ENCODE measurements at places on chromosomes 7 and 10.

GRCh38 chr10:77070346-77070745 lies 567.3 kb downstream of the KCNMA1 start:
- no peak for DNase-seq

DNA sequence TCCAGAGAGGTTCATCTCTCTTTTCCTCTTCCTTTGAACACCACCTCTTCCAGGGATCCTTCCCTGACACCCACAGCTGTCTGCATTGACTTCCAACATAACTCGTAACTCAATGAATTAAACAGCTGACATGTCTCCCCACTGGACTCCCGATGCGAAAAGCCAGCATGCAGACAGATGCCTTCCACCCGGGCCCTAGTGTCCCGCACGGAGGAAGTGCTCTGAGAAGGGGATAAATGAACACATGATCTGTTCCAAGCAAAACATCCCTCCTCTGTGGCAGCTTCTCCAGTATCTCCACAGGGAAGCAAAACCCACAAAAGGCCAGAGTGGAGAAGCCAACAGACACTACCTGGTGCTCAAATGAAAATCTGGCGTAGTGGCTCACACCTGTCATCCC lies 28.3 kb downstream of the OGDHL start:
- peak; percentile 56 for DNase-seq

DNA sequence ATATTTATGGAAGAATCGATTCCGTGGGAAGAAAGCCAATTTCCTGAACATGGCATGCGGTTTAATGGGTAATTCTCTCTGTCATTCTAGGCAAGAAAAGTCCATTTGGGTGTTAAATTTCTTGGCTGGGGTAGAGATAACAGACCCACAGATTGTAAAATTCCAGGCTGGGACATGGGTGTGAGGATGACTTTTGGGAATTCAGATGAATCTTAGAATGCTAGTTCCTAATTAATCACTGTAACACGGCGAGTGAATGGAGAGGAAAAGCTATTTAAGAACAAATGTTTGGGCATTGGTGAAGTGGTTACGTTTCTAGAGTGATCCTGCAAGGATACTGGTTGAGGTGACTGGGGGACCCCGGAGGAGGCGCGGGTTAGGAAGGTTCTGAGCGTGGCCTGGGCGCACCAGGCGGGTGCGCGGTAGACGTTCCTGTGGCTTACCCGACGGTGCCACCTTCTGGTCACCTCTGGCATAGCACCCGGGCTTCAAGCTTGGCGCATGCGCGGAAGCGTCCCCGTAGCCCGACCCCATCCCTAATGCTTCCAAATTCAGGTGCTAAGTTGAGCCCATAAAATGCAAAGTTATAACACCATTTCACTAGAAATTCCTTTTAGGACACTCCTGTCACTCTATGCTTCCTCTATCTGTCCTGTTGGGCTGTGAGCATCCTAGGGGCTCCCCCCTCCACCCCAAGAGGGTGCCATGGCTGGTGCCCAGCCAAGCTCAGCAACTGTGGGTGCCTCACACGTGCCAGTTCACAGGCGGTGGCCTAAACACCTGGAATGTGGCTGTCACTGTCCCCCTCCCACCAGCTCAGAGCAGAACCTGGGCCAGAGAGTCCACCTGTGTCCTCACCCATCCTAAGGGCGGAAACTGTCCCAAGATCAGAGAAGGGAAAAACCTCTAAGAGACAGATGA lies 104.4 kb downstream of the PTPRE start:
- peak; percentile 84 for DNase-seq

- DNase-seq = no peak
Observed at GRCh38 chr10:117656385-117657367, 114.1 kb downstream of the EMX2 start.

DNA sequence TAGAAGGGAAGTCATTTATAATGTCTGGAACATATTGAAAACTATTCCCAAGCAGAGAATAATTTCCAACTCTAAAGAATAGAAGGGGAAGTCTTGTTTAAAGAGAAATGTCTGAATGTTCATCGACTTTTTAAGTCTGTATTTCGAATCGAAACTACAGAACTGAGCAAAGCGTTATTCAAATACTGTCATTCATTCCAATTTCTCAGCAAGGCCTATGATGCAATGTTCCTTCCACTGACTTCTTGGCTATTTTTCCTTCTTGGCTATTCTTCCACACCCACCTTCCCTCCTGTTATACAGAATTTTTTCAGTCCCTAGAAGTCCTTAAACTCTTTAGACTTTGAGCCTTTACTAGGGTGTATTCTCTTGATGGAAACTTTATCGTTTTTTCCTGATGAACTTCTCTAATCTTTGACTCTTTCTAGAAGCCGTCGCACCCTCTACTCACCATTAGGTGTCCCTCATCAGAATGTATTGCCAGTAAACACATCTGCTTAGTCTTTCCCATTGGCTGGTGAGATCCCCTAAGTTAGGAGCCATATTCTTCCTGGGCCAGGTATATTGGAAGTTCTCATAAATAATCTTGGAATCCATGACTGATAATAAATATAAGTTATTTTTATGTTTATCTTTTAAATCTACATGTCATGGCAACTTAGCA lies 235.7 kb upstream of the CCDC6 start:
- no peak for DNase-seq

DNA sequence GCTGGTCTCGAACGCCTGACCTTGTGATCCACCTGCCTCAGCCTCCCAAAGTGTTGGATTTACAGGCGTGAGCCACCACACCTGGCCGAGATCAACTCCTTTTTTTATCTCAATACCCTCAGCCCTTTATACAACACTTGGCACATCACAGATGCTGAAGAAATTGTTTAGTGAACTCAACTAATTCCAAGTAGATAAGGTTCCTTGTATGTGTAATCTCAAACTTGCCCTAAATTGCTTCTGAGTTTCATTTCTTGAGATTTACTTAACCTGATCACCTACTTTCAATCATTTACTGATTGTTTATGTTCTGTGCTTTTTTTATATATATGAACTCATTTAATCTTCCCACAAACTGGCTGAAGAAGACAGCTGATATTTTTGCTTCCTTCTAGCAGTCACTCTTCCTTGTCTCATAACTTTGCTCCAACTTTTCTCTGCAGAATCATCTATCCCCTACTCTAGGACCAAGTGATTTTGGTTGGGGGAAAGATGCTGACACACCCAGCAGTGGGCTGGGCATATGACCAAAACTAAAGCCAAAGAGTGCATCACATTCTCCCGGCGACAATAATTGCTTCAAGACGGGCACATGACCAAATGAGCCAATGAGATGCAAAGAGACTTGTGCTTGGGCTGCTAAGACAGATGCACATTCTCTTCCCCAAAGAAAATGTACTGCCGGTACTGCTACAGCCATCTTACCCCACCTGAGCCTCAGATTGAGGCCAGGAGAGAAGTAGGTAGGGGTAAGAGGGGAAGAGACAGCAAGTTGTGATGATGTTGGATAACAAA lies 40.3 kb upstream of the ARID5B start:
- DNase-seq = no peak

DNA sequence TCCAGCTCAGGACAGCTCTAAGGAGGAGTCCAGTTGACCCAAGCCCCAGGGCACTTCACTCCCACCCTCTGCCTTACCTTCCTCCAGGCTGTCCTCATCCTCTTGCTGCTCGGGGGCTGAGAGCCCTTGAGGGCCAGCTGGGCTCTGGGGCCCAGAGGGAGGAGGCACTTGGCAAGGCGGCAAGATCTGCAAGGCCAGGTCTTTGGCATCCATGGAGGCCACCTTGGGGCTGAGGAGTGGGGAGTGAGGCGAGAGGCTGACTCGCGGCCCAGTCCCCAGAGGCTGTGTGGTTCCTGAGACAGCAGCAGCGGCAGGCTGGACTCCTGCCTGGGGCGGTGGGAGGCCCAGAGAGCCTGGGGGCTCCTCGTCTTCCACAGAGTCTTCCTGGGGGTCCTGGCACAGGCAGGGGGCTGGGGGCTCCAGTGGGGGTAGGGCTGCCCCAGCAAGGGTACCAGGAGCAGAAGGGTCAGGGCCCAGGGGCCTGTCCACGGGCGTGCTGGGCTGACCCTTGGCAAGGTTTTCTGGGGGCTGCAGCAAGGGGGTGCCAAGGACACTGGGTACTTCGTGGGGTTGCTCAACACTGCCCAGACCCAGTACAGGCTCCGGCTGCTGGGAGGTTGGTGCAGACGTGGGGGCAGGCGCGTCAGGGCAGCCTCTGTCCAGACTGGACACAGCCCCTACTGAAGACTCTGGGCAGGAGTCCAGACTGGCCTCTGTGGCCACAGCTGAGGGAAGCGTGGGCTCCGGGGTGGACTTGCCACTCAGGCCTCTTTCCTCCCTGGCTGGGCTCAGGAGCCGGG lies 6.5 kb downstream of the NACAD start:
- peak; percentile 71 for DNase-seq

DNA sequence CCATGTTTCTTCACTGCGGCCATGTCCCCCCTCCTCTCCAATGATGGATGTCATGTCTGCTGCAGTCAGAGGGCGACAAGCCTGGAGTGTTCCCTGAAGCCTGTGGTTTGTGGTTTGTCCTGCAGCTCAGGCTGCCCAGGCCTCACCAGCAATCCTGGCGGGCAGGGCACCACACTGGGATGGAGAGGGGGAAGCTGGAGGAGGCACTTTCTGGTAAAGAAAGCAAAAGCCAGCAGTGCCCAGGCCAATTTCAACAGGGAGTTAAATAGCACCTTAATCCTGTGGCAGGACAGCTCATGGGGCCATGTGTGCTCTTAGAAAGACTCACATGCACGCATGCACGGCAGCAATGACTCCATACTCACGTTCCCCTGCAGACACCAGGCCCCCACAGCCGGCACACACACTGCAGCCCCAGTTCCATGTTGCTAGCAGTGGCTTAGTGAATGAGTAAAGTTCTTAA lies 158.3 kb downstream of the EGFR start:
- DNase-seq = no peak

GRCh38 chr10:123878666-123879303 lies 12.8 kb downstream of the CPXM2 start:
- peak; percentile 55 for DNase-seq

DNA sequence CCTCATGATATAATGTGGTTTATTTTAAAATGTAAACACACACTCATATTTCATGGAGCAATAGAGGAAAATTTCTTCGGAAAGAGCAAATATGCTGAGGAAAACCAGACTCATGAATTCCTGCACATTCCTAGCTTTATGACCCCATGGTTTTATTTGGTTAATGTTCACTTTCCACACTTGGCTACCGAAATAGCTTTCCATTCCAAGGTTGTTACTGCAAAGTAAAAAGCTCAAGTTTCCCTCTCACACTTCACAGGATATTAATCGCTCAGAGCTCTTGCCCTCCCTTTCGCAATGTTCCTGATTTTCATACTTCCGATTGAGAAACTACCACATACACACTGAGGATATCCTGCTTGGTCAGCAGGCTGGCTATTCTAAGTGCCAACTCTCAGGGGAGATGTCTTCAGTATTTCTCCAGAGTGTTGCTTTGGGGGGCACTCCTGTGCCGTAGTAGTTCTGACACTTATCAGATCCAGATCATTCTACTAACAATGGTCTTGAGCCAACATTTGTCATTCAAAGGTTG lies 77.5 kb upstream of the STEAP1B start:
- DNase-seq = no peak

GRCh38 chr10:125868372-125868975 lies 12.6 kb downstream of the DHX32 start:
- DNase-seq = no peak

DNA sequence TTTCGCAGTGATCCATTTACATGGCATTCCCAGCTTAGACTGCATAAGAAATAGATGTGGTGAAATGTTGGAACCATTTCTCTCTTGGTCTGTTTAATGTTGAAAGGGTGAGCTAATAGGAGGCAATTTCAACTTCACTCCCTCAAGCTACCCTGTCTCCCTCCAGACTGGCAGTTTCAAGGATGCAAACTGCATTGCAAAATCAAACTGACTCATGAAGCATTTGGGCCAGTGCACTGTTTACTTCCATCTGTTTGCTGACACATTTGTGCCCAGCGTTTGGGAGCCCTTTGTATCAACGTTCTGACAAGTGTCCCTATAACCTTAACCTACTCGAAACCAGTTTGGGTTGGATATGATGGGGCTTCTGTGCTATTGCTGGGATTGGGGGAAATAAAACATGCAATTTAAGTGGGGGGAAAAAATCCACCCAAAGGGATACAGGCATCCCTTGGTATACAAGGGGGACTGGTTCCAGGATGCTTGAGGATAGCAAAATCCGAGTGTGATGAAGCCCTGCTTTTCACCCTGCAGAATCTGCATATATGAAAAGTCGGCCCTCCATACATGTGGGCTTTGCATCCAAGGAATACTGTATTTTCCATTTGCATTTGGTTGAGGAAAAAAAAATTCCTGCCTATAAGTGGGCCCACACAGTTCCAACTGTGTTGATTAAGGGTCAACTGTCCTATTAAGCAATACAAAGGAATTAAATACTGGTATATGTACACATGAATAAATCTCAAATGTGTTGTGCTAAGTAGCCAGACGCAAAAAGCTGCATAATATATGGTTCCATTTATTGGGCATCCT lies 15.6 kb downstream of the RHEB start:
- DNase-seq = no peak

- no peak for DNase-seq
Observed at GRCh38 chr7:98133181-98133580, 26.5 kb downstream of the LMTK2 start.

- DNase-seq = no peak
Observed at GRCh38 chr7:44796034-44796503, 412 bp upstream of the PPIA start.

GRCh38 chr10:93126483-93127052 lies 52.9 kb downstream of the CYP26A1 start:
- DNase-seq = no peak

DNA sequence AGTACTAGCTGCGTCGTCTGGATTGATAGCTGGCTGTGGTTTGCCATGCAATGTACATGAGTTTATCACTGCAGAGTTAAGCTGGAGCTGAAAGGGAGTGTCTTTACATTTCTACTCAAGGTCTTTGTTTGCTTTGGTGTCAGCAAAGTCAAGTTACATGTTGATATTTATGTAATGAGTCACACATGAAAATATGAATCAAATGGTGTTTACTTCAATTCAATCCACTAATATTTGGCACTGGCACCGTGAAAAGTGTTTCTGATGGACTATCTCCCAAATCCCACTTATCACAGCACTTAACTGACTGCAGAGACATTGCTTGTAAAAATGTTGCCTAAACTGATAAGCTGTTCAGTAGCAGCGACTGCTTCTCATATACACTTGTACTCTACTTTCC lies 395.9 kb downstream of the TFEC start:
- no peak for DNase-seq

DNA sequence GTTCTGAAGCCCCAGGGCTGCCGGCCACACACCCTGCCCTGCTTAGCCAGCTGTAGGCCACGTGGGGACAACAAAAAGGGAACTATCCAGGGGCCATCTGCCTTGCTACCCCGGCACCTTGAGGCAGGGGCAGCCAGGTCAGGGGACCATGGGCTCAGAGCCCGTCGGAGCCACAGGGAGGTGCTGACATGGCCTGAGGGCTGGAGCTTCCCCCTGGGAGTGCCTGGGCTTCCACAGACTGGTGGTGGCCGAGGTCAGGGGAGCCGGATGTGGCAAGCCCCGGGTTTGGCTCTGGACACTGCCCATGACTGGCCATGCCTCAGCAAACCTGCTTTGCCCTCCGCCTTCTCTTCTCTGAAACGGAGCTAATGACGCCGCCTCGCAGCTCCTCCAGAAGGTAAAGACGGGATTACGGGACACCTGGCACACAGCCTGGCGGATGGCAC lies 178.5 kb downstream of the EBF3 start:
- no peak for DNase-seq

- DNase-seq = peak; percentile 57
Observed at GRCh38 chr10:132062641-132063390, 2.9 kb upstream of the JAKMIP3 start.

Measured in coronary artery (tissue), 2 donors.